ENCODE measurements at places on chromosomes 6 and 20.

DNA sequence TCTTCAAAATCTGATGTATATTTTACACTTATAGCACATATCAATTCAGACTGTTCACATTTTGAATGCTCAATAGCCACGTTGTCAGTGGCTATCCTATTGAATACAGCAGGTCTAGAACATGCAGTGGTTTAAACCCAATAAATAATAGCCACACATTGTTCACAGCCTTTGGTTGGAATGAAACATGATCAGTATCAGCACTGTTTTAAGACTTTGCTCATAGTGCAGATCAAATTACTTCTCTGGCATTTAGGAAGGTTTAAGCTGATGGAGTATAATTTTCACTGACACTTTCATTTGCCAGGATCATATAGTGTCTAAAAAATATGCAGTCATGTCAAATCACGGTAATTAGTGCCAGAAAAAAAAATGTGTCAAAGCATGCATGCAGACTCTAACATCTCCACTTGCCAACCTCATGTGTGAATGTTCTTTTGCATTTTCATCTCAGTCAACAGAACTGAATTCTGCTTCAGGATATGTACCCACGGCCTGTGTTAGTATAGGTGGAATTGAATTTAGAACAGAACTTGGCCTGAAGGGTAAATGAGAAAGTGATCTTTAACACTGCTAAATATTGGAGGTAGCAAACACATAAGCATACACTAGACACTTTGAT is 184.1 kb downstream of the SLC24A3 start:
- DNase-seq, result no peak

- no peak for DNase-seq
Measured at GRCh38 chr6:56799989-56800388, 154.9 kb upstream of the BEND6 start.

GRCh38 chr6:79544299-79544927 is 7.2 kb upstream of the LCA5 start:
- no peak for DNase-seq

- no peak for DNase-seq
Measured at GRCh38 chr6:168195712-168196111, 116.7 kb upstream of the FRMD1 start.

DNA sequence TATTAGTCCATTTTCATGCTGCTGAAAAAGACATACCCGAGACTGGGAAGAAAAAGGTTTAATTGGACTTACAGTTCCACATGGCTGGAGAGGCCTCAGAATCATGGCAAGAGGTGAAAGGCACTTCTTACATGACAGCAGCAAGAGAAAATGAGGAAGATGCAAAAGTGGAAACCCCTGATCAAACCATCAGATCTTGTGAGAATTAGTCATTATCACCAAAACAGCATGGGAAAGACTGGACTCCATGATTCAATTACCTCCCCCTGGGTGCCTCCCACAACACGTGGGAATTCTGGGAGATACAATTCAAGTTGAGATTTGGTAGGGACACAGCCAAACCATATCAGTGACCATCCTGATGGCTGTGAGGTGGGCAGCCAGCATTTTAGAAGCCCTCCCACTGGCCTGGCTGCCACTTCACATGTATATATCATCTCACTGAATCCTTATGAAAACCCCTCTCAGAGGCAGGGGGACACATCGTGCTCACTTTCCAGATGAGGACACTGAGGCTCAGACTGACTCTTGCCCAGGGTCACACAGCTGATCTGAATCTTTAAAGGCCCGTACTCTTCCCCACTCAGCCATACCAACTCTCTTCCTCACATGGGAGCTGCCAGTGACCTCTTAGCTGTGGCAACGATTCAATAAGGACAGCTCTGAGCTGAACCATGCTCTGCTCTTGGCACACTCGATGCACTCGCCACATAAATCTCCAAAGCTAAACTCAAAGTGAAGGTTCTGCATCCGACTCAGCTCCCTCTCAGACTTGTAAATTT is 25.7 kb downstream of the BMP7 start:
- no peak for DNase-seq

DNA sequence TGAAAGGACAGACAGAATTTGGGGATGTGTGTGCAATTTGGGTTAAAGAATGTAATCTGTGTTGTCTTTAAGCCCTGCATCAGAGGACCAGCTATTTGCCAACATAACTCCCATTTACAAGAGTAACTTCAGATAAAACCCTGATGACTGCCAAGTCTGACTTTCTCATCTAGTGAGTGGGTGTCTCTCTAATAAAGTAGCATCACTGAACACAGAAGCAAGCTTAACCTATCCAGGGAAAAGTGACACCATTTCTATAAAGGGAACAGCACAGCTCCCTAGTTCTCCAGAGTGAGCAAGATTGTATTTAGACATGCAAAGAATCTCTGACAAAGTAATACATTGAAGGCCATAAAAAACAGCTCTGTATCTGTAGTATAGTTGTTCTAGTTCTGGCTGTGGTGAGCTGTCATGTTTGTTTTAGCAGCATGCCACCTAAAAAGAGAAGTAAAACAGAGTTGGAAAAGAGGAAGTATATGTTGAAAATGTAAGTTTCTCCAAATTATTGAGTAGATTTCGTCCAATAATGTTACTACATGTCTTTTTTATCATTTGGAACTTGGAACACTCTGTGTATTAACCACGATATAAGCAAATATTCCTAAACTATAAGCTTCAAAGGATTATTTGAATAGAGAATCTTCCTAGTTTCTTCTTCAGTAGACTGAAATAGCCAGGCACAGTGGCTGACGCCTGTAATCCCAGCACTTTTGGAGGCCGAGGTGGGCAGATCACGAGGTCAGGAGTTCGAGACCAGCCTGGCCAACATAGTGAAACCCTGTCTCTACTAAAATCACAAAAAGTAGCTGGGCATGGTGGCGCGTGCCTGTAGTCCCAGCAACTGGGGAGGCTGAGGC is 8.8 kb upstream of the PIM1 start:
- DNase-seq, result no peak

DNA sequence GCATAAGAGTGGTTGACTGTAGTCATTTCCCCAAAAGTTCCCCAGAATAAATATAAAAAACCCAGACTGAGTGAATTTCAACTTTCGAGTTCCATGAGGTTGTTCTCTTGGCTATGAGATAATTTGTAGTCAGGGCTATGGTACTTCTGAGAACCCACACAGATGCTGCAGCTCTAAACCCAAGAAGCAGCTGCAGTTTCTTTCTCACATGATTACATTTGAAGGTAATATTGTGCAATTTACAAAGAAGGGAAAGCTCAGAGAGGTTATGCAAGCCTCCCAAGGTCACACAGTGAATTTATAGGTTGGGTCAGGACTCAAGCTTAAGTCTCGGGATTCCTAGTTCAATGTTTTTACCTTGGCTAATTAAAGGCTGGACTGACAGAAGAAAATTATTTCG is 29.7 kb upstream of the CD93 start:
- DNase-seq, result no peak

DNA sequence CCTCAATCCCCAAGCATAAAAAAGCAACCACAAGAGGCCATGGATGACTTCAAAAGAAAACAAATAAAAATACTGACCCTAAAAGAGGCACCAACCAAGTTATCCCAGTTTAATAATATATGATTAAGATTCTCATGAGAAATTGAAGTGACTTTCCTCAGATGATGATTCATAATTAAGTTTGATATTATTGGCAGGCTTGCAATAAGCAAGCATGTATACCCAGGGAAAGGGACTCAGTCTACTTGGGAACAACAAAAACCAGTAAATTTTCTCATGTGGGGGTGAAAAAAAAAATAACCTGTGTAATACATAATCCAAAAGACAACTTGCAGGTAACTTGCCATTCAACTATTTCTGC is 19.6 kb downstream of the JAG1 start:
- no peak for DNase-seq

DNA sequence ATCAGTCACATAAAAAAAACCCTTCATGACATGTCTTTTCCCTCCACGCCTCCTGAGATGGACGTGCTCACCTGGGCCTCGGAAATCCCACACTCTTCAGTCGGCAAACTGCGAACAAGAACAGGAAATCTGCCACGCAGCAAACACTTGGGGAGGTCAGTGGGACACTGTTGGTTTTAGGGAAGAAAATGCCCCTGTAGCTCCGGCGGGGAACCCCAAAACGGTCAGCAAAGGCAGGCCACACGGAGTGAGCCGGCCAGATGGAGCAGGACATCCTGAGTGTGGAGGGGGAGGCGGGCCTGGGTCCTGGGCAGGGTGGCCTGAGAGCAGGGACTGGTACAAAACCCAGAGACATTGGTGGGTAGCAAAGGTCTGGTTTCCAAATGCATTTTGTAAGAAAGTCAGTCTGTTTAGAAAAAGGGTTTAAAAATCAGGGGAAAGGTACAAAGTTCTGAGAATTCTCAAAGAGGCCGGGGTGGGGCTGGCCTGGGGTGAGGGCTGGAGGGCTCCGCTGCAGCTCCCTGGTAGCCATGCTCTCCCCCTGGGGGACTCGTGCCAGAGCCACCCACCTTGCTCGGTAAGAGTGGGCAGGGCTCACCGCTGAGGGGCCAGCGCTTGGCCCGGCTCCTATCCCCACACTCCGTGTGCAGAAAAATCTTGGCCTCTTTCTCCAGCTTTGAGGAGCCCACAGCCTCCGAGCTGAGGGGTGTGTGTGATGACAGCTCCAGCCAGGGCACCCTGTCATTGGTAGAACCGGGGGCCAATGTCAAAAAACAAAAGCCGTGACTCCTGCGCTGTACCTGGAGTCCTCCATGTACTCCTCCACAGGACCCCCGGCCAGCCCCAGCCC is 5.2 kb downstream of the SLC2A4RG start:
- DNase-seq, result no peak

- DNase-seq, result no peak
Measured at GRCh38 chr6:44926556-44926955, 401.6 kb upstream of the RUNX2 start.

DNA sequence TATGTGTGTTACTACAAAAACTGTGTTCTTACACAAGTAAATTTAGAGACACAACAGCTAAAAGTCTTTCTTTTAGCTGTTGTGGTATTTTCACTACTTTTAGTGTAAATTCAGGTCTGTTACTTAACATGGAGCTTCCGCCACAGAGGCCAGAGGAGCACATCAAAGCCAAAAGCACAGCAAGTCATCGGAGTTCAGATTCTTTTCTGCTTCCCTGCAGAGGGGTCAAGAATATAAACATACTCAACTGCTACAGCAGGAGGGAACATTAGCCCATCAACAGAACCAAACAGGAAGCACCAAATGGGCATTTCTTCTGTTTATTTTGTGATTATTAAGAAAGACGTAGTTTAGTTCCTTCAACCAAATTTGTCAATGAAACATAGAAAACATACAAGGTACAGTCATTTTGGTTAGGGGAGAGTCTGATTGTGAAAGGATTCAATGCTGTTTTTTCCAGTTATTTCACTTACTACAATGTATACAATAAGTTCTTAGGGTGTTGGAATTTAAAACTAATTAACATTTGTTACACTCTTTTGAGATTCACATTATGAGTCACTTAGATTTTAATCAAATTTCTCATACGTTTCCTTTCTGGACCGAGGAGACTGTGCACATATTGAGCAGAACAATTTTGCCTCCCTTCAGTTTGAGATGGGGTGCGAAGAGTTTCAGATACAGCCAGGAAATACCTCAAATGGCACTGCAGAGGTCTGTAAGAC is 42.8 kb upstream of the DSE start:
- DNase-seq, result no peak

DNA sequence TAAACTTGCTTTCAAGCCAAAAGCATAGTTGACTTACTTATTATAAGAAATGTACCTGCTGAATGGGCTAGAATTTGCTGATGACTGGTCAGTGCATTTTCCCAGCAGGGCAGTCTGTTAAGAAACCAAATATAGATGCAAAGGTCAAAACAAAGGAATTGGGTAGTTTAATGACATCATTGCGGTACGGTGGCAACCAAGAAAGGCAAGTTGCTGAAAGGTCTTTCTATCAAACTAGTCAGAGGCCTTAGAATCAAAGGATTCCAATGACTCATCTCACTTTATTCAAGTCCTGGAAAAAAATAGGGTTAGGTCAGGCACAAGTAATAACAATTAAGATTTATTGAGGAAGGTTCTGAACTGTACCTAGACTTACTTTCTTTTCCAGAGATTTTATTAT is 76.4 kb downstream of the KIZ start:
- no peak for DNase-seq

Measured in WERI-Rb-1 (cell line).